AG09309 (cell line): ENCODE measurements at places on chromosomes 4 and X.

DNA sequence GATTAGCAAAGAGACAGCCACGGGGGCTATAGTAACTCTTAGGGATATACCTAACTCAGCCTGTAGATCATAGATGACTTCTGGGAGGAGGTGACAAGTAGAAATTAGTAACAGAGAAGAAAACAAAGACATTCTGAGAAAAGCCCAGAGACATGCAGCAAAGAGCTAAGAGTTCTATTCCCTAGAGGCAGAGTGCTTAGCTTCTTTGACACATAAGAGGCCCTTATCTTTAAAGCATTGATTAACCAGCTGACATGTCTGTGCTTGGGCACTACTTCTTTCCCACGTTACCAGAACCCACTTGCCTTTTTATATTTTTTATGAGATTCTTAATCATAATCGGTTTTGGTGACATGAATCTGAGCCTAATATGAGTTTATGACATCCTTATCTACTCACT, 179.5 kb downstream of the GABRB1 start:
- no peak for DNase-seq

GRCh38 chr4:60122820-60123219, 1077.3 kb upstream of the ADGRL3 start:
- no peak for DNase-seq

- no peak for DNase-seq
Measured at GRCh38 chrX:44731160-44731559, 112.7 kb upstream of the DUSP21 start.

DNA sequence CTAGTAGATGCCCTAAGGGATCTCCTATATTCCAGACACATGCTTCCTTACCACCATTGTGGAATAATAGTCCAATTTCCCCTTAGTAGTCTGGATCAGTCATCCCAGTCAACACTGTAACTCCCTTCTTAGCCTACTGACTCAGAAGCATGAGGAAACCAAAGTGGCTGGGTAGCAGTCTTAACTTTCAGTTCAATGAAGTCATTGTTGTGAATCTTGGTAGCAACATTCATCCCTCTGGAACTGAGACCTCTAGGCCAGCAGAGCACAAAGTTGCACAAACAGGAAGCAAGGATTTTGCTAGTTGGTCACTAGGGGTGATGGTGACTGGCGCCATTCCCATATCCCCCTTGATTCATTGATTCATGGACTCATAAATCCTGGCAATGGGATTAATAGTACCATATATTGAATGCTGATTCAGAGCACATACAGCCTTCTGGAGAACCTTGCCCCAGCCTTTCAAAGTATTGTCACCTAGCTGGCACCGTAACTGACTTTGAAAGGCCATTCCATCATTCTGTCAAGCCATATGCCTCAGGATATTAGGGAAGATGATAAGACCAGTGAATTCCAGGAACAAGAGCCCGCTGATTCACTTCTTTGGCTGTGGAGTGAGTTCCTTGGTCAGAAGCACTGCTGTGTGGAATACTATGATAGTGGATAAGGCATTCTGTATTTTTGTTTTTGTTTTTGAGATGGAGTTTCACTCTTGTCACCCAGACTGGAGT, 19.7 kb upstream of the GPAT3 start:
- peak; percentile 62 for DNase-seq

DNA sequence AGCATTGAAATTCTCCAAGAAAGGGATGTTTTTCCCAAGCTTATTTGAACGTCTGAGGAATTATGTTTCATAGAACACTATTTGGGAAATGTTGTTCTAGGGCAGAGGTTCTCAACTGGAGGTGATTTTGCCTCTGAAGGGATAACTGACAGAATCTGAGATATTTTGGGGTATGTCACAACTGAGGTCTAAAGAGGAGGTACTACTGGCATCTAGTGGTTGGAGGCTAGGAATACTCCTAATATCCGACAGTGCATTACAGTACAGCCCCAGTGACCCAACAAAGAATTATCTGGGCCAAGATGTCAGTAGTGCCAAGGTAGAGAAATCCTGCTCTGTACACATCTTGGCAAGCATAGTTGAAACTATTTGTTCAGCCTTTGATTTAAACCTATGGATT, 6.4 kb downstream of the HSPA4L start:
- no peak for DNase-seq

DNA sequence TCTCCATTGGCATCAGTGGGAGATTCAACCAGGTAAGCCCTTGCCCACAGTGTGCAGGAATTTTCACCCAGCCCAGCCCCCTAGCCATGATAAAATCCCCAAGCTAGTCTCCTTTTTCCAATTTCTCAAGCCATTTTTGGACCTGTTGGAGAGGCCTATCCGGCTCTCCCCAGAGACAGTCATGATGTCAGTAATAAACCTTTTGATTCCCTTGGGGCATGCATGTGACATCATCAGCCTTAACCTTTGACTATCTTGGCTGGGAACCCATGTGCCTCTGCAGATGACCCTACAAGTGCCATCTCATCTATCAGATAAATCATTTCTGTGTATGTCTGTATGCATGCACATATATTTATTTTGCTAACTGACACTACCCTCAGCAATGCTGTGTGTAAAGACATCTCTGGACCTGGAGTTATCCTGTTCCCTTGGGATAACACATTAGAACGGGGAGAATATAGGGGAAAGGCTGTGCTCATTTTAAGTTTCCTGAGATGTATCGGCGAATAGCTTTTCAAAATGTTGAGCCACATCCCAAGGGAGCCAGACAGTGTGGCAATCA, 51.0 kb downstream of the CYTL1 start:
- DNase-seq: no peak

DNA sequence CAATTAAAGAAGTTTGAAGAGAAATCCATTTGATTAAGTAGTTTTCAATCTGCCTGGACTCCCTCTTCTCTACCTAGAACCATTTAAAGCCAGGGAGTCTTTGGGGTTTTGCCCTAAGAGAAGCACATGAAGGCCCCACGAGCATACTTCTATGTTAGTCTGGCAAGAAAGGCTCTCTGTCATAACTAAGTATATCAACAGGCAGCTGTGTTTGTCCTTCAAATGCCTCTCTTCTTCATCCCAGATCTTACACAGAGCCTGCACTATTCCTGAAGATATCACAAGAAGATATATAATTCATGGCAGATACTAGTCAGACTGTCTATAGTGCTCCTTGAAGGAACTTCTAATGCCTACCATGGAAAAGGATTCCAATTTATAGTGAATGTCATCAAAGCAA, 206.2 kb downstream of the PRDM5 start:
- DNase-seq: no peak

DNA sequence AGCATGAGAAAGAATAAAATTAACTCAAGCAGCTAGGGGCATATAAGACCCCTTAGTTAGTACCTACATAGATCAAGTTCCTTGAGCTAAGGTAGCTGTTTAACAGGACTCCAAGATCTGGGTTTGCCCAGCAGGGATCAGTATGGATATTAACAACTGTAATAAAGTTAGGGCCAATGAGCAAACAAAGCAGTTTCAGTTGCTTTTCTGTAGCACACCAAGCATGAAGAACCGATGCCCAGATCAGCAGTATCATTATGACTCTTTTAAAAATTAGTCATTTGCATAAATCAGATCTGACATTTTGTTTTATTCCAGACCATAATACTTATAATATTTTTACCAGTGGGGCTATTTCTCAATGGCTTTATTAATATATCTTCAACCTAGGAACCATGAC, 80.9 kb downstream of the C4orf33 start:
- no peak for DNase-seq

DNA sequence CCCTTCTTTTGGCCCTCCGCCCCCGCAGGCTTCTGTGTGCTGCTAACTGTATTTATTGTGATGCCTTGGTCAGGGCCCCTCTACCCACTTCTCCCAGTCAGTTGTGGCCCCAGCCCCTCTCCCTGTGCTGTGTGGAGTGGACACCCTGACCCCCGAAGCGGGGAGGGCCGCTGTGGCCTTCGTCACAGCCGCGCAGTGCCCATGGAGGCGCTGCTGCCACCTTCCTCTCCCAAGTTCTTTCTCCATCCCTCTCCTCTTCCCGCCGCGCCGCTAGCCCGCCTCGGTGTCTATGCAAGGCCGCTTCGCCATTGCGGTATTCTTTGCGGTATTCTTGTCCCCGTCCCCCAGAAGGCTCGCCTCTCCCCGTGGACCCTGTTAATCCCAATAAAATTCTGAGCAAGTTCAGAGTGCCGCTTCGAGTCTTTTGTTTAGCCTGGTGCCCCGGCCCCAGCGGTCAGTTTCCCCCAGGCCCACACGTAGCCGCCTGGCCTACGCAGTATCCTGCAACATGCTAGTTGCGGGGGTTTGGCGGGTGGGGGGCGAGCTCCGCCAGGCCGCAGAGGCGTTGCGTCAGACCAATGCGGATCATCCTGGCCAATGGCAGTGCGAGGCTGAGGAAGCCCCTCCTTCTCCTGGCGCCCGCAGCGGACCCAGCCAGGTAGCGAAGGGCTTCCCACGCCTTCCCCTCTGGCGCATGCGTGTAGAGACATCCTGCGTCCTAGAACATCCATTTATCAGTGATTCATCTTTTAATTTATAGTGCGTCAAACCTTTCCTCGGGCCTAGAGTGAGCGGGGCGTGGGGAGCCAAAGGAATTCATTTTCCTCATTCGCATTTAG, 5.6 kb upstream of the KANTR start:
- DNase-seq: peak; percentile 38

GRCh38 chrX:2577844-2578466, 77.2 kb upstream of the DHRSX start:
- DNase-seq: peak; percentile 5

- no peak for DNase-seq
Measured at GRCh38 chr4:76058888-76059426, 15.6 kb upstream of the ART3 start.

DNA sequence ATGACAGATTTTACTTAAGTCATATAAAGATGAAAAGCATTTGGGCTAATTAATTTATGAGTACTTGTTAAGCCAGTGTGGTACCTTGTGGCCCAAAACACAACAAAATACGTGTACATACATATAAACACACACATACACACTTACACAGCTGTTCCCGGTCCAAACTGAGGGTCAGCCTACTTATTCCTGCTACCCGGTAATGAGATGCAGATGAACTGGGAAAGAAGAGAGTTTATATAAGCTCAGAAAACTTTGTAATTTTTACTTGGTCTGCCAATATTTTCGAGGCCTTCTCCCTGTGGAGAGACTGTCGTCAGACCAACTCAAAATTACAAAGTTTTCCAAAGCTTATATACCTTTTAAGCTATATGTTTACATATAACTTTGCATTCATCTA, 25.8 kb upstream of the PBDC1 start:
- no peak for DNase-seq

GRCh38 chrX:30301208-30301607, 8.0 kb downstream of the NR0B1 start:
- DNase-seq: no peak

GRCh38 chr4:99859618-99860017, 34.6 kb downstream of the LAMTOR3 start:
- DNase-seq: no peak

DNA sequence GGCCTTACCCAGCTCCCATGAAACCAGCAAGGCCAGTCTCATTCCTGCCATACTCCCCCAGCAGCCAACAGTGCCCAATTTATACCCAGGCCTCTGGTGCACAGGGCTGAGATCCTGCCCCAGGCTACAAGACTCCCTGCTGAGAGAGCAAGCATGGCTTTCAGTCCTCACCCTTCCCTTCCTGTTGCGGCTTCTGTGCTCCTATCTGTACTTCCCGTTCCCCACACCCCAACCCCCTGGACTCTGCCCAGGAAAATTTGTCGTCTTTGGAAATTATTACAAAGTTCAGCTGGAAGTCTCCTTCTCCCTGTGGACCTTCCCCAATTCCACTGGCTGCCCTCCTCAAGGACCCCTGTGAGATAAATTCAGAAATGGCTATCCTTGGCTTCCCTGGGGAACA, 84.1 kb upstream of the GK2 start:
- no peak for DNase-seq

- DNase-seq: no peak
Measured at GRCh38 chrX:84724576-84724975, 222.3 kb upstream of the HDX start.

- no peak for DNase-seq
Measured at GRCh38 chrX:16612257-16612897, 37.6 kb upstream of the S100G start.

DNA sequence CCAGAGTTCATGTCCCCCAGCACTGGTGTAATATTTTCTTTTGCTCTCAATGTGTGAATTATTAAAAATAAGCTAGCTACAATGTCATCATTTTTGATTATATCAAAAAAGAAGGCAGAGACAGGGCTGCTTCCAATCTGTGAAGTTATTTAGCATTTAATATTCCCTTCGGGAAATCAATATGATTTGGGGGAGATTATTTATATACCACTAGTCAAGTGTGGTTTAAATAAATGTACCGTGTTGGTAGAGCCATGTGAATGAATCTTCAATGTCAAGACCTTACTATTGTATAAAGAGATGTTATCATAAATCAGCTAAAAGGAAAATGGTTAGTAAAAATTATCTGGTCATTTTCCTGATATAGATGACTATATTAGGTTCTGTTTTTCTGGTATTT, 87.4 kb upstream of the MID1 start:
- DNase-seq: no peak

DNA sequence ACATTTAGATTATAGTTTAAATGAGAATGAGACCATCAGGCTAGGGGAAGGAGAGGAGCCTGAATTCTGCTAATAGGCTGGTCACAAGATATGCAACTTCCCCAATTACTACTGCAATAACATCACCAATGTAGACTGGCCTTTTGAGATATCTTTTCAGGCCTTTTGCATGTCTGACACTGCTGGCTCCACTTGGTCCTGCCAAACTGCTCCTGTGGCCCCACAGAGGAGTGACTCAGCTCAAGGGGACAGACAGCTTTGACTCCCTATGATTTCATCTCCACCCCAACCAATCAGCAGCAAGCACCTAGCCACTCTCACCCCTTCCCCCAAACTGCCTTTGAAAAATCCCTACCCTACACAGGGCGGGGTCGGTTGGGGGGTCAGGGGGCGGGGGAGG, 22.8 kb downstream of the GPRIN3 start:
- DNase-seq: no peak

- no peak for DNase-seq
Measured at GRCh38 chr4:2942037-2942531, 21.1 kb downstream of the NOP14 start.

GRCh38 chr4:109821185-109821584, 5.6 kb downstream of the GAR1 start:
- DNase-seq: no peak

GRCh38 chr4:36280555-36280954, 861 bp upstream of the DTHD1 start:
- DNase-seq: no peak

- DNase-seq: no peak
Measured at GRCh38 chr4:157204634-157205244, 15.8 kb upstream of the GRIA2 start.

DNA sequence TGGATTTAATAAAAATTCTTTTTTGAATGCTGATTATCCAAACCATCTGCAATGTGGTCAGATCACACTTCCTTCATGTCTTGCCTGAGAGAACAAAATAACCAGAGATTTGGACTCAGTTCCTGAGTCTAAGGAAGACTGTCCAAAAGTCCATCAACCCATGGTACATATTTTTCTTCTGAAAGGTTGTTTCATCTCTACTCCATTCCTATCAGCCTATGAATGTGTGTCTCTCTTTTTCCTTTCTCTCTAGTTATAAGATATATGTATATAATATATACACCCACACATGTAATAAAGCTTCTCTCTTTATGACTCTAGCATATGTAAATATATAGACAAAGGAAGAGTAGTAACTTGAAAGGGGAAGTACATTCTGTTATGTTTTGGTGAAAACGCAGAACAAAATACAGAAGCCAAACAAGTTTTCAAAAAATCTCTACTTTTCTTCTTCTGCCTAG, 226.9 kb downstream of the ARHGAP24 start:
- no peak for DNase-seq
